SK-N-MC (cell line): ENCODE measurements at places on chromosomes 2 and 18.

DNA sequence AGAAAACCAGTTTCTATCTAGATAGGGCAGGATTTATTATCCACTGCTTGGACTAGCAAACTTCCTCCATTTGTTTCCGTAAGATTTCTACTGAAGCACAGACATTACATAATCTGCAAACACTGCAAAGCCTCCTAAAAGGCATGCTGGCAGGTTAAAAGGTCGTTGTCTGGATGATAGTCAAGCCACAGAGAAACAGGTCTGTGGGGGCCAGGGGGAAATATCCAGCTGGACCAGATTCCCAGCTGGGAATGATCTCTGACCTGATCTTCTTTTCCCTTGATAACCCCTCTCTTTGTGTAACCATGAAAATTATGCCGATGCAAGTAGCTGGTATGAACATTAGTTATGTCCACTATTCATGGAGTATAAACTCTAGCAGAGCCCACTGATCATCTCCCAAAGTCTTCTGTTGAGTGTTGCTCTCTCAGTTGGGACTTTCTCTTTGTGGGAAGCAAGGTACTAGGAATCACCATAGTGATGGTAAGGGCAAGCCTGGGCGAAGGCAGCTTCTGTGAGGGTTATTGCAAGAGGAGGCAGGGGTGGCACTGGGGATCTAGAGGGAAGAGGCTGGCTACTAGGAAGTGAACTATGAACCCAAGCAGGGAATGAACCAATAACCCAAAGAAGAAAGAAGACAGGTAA, 61.3 kb downstream of the GDF7 start:
- no peak for DNase-seq

GRCh38 chr2:167749016-167749415, 498.4 kb downstream of the STK39 start:
- no peak for DNase-seq

- DNase-seq: no peak
Measured at GRCh38 chr2:20249170-20249569, 24.2 kb upstream of the SDC1 start.

- DNase-seq: no peak
Measured at GRCh38 chr2:189726271-189726670, 36.3 kb downstream of the OSGEPL1 start.

GRCh38 chr2:39942950-39943349, 163.9 kb upstream of the THUMPD2 start:
- DNase-seq: no peak
